ENCODE measurements at places on chromosomes 1 and 21.
A peak's percentile ranks its signal among the peaks of the same experiment; 100 is the strongest.

DNA sequence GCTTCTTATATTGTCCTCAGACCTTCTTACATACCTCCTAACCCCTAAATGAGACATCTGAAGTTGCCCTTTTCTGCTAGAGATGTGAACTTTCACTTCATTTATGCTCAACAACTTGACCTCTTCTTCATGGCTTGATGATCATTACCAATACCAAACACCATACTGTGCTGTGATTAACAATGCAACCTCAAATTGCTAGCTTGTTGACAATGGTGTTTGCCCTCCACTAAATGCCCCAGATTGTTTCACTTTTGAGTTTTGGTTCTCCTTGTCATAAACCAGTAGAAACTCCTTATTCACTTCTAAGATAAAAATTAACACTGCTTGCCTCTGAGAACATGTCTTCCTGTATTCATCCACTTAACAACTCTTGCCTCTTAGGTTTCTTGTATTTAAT is 5.6 kb downstream of the JAK1 start:
- no peak for DNase-seq

GRCh38 chr1:84722794-84723193 is 32.5 kb upstream of the SSX2IP start:
- DNase-seq: no peak

DNA sequence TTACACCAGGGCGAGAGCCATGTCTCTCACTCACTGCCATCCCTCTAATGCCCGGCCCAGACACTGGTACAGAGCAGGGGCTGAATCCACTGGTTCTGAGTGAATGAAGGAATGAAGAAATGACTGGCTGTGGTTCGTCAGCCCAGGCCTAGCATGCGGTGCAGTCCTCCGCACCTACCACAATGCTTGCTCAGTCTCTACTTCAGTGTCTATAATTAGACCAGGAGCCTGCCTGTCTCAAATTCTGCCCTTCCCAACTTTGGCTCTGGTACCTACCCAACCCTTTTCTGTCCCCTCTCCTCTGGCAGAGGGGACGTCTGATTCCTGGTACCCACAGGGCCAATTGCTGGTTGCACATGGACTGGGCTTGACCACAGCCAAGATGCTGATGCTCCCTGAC is 118.2 kb upstream of the GRIK3 start:
- DNase-seq: no peak

- no peak for DNase-seq
These were observed 18.6 kb upstream of the SH2D1B start for GRCh38 chr1:162430583-162430982.

DNA sequence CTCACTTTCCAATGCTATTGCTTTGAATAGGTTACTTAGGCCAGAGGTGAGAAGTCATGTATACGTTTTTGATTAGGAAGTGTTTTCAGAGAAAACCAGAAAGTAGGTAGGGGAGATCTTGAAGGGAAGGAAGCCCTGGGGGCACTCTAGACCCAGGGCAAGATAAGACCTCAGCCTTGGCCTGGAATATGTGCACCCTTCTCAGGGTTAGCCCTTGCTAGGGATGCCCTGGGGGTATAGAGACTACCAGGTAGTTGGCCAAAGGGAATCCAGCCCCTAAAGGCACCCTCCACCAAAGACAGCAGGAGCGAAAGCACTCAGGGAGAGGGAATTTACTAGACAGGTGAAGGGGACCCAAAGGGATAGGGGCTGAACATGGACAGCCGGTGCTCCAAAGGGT is 7.0 kb downstream of the TIAM1 start:
- no peak for DNase-seq

GRCh38 chr21:26388731-26389231 is 184.3 kb downstream of the CYYR1 start:
- DNase-seq: no peak

DNA sequence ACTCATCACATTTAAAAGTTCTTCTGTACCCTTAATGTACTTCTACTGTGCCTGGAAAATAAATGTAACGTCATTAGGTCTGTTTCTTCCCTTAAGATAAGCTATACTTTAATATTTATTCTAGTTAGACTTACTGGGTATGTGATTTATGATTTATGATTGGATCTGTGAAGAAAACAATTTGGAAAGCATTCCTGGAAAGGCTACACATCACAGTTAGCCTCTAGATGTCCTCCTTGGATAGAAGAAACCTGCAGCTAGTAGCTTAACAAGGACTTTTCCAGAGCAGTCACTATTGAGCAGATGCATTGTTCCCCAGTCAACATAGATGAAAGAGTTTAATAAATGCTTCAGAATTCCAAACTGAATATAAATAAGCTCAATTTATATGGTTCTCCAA is 22.2 kb upstream of the ABL2 start:
- DNase-seq: no peak

DNA sequence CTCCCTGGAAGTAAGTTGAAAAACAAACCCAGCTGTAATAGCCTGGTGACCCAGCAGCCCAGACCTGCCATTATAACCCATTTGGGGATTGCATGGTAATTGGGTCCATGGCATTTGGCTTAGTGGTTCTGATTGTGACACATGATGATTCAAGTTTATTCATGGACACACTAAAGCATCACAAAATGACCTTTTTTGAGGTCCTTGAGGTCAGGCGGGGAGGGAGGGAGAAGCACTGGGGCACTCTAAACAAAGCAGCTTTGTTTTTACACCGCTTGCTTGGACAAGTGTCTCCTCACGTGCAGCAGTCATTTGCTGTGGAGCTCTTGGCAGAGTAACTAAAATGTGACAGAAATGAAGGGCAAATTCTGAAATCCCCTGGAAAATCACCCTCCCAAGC is 241.0 kb upstream of the SGIP1 start:
- no peak for DNase-seq

- DNase-seq: no peak
These were observed 7.6 kb upstream of the ENAH start for GRCh38 chr1:225660544-225660946.

DNA sequence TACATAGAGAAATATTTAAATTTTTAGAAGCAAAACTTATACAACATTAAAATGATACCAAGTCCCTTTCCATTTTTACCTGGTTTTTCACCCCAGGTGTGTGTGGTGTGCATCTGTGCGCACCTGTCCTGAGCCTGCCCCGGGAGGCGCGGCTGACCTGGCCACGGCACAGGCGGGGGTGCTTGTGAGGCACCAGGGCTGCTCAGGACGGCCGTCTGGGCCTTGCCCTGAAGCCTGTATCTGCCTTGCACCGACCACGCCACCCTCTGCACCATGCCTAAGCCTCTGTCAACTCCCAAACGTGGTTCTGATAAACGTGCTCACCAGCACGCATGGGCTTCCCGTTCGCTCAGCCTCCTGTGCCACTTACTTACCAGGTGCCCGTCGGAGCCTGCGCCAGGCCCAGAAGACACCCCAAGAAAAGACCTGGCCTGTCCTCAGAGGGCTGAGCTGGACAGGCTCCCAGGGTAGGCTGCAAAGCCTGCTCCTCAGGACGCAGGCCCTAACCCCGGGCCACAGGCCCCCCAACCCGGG is 20.9 kb downstream of the PANK4 start:
- DNase-seq: no peak

DNA sequence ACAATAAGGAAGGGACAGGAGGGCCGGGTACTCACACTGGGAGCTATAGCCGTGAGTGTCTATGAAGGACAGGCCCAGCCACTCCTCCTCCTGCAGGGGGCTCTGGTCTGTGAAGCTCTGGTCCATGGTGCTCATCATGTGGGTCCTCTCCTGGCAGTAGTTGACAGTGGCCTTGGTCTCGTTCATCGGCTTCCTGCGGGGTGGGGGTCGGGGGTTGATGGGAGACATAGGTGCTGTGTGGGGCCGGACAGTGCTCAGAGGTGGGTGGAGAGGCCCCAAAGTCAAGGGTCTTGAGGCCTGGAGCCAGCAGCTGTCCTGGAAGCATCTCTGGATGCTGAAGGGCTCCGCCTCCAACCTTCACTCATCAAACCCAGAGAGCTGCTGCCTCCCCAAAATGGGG is 260.4 kb downstream of the PTPRU start:
- DNase-seq: no peak

DNA sequence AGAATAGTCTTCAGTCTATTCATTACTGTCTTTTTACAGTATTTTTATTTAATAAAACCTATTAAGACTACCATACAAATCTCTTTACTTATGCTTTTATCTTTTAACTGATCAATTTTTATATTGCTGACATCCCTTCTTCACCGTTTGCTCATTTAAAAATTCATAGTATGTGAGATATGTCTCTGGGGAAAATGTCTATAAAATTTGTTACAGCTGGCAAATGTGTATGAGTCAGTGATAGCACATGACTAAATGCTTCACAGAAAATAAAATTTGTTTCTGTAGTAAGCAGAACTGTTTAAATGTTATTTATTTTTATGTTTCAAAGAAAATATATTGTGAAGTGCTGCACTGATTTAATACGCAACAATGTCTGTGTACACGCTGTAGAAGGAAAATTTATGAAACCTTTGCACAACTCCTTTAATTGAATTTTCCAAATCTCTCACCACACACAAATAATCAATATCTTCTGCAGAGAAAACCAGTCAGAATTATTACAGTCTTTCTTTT is 74.2 kb downstream of the ITGB3BP start:
- DNase-seq: no peak

DNA sequence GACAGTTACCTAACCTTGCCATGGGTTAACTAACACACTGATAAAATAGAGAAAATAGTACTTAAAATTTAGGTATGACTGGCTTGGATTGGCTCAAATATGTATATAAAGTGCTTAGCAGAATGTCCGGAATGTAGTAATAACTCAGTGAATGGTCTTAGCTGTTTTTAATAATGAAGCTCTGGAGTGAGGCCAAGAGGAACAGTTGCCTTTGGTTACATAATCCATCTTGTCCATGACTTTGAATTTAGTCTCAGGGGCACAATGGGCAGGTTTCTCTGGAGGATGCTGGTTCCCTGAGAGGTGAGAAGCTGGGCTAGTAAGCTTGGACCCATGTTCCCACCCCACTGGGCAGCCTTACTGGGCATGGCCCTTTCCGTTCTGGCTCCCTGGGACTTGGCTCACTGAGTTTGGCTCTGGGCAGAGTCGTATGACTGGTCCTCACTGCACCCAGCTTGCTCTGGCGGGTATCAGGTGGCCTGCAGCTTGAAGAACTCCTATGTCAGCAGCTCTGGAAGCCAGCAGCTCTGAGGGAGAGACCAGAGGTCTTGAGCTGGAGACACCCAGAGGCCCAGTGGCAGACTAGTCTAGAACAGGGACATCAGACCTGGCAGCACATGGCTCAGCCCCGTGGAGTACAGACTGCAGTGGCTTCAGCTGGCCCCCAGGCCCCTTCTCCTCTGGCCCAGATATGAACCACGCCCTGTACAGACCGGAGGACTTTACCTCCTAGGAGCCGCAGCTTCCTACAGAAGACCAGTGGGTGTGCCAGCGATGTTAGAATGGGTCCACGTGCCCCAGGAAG is 40.4 kb downstream of the TENT5C start:
- DNase-seq: no peak

DNA sequence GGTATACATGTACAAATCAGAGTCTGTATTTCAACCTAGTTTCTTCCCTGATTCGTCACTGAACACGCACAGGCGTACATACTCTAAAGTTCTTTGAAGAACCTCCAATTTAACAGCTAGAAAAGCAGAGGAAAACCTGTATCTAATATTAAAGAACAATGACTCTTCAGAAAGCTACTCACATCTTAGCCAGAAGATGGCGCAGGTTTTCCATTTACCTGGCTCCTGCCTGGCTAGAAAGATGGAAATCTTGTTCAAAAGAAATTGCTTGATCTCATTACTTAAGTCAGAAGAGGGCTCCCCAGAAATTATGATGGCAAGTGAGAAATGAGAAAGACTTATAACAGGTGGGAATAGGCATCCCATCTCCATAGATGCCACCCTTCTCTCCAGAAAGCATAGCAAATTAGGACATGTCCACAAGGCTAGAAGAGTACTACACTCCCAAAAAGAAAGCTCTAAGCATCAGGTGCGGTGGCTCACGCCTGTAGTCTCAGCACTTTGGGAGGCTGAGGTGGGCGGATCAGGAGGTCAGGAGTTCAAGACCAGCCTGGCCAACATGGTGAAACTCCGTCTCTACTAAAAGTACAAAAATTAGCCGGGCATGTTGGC is 19.0 kb upstream of the L1TD1 start:
- peak; percentile 15 for DNase-seq

GRCh38 chr21:31299291-31300147 is 44.5 kb downstream of the TIAM1 start:
- no peak for DNase-seq

GRCh38 chr1:226268421-226269124 is 40.4 kb downstream of the LIN9 start:
- DNase-seq: no peak

GRCh38 chr1:6951536-6951935 is 166.3 kb downstream of the CAMTA1 start:
- DNase-seq: no peak

GRCh38 chr1:215878128-215878527 is 311.0 kb downstream of the KCTD3 start:
- DNase-seq: no peak

GRCh38 chr1:78447086-78447485 is 43.7 kb upstream of the PTGFR start:
- no peak for DNase-seq

DNA sequence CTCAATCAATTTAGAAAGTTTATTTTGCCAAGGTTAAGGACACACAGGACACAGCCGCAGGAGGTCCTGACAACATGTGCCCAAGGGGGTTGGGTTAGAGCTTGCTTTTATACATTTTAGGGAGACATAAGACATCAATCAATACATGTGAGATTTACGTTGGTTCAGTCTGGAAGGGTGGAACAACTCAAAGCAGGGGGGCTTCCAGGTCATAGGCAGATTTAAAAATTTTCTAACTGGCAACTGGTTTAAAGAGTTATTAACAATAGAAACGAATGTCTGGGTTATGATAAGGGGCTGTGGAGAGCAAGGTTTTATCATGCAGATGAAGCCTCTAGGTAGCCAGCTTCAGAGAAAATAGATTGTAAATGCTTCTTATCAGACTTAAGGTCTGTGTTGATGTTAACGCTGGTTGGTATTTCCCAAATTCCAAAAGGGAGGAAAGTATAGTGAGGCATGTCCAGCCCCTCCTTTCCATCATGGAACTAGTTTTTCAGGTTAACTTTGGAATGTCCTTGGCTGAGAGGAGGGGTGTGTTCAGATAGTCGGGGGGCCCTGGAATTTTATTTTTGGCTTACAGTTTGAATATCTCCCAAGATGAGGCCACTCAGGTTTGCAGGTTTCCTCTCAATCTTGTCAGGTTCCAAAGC is 31.0 kb upstream of the TGFBR3 start:
- DNase-seq: no peak

DNA sequence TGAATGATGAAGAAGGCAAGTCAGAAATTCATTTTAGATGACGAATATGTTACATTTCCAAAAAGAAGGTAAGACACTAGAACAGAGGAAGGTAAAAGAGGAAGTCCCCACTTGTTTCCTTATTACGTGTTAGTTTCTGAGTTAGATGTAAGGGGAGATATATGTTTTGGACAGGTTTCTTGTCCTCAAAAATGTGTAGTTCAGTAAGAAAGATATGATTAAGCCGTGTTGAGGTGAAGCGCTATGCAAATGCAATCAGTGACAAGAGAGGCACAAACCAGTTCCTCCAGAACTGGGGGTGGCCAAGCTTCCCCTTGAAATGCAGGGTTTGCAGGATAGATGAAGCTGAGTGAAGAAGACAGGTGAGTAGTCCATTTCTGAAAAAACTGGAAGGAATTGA is 293.3 kb upstream of the RUNX1 start:
- no peak for DNase-seq
